ENCODE measurements at places on chromosomes 16 and 17.

DNA sequence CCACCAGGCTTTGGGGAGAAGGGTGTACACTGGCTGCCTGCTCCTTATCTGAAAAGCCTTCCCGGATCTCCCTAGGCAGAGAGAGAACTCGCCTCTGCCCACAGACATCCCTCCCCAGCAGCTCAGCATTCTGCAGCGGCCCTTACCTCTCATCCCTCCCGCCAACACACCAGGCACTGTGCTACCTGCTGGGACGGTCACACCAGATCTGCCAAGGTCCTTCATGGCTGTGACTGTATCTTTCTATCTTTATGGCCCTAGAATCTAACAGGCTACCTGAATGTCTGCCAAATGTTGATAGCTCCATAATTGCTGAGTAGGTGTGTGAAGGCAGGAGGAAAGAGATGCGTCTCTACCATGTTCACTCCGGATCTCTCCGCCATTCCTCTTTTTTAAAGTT lies 7.9 kb downstream of the TSNAXIP1 start:
- no peak for DNase-seq

DNA sequence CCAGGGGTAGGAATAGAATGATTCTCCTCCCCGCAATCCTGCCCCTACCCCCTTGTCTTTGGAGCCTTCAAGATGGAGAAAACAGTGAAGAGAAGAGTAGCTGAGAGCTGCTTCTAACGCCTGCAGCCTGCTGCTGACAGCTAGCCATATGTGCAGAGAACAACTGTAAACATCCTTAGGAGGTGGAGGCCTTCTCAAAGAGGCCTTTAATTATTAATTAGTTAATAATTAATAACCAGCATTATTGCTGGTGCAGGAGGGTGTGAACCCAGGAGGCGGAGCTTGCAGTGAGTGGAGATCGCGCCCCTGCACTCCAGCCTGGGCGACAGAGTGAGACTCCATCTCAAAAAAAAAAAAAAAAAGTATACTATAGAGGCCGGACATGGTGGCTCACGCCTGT lies 8.5 kb downstream of the BFAR start:
- peak; percentile 17 for DNase-seq

GRCh38 chr16:21145738-21146137 lies 4.9 kb downstream of the DNAH3 start:
- no peak for DNase-seq

DNA sequence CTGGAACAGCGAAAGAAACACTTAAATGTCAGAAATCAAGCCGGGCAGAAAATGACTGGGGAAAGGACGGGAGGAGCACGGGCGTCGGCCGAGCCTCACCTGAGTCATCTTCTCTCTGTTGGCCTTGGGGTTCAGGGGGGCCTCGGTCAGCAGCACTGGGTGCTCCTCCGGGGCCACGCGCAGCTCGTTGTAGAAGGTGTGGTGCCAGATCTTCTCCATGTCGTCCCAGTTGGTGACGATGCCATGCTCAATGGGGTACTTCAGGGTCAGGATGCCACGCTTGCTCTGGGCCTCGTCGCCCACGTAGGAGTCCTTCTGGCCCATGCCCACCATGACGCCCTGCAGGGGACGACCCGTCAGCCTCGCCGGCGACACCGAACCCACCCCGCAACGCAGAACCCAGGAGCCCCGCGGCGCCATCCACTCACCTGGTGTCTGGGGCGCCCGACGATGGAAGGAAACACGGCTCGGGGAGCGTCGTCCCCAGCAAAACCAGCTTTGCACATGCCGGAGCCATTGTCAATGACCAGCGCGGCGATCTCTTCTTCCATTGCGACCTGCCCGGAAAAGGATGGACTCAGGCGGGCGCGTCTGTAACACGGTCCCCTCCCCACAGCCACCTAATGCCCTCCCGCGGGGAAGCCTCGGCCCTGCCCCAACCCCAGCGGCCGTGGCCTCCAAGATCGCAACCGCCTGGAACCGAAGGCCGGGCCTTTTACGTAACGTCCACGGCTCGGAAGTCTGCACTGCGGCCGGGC lies 616 bp downstream of the ACTG1 start:
- no peak for DNase-seq

DNA sequence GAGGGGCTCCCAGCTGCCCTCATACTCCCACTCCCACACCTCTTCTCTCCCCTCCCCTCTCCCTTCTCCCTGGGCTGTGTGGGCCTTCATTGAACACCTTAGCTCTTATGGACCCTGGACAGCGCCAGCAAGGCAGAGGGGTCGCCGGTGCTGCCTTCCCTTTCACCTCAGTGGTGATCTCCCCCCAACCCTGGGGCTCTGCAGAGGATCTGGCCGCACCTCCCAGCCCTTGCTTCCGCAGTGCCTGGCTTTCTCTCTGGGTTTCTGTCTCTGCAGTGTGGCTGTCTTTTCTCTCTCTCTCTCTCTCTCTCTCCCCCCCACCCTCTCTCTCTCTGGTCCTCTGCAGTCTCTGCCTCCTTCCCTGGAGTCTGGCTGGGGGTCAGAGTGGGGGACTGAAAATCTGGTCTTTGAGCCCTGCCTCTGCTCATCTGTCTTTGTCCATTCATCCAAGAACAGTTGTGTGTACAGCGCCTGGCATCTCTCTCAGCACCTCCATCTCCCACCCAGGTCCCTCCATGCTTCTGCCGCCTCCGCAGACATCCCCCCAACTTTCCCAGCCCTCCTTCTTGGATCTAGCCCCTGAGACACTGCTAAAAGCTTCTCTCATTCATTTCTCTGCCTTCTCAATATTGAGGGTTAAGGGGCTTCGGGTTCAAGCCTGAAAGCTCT lies 1.1 kb downstream of the SEZ6L2 start:
- DNase-seq = no peak

DNA sequence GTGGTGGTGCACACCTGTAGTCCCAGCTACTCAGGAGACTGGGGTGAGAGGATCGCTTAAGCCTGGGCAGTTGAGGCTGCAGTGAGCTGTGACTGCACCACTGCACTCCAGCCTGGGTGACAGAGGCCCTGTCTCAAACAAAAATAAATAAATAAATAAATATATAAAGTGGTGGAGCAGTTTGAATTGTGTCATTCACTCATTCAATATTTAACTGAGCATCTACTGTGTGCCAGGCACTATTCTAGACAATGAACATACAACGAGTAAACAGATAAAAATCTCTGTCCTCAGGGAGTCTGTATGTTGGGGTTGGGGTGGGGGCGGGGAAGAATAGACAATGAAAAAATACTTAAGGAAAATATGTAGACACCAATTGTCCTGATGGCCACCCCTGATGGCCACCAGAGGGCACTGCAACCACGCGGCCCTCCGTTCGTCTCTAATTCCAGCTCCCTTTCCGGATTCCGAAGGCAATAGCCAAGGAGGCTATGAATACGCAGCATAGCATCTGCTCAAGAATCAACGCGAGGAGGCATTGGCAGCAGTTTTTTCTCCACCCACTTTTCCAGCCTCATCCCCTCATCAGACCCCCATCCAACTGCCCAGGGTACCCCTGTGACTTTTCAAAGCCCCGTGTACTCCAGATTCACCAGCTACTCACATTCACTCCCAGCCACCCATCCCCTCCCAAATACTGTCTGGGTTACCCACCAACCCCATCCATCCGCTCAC lies 21.4 kb downstream of the QPRT start:
- peak; percentile 86 for DNase-seq

- no peak for DNase-seq
Observed at GRCh38 chr17:31134576-31134975, 39.8 kb downstream of the NF1 start.

GRCh38 chr17:80834893-80835275 lies 156.8 kb upstream of the CHMP6 start:
- DNase-seq = no peak

DNA sequence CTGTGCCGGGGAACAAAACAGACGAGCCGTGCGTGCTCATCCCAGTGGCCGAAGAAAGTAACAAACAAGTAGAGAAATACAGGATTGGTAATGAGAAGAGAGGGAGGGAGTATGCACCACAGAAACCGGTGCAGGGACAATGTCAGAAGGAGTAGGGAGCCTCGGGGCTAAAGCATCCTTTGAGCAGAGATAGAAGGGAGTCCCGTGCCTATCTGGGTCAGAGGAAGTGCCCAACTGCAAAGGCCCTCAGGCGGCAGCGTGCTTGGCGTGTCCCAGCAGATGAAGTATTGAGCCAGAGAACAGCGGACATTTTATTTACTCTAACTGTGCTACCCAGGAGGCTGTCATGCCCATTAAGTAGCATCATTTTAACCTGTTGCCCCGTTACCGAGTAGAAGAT lies 114.9 kb upstream of the CACNG5 start:
- no peak for DNase-seq

DNA sequence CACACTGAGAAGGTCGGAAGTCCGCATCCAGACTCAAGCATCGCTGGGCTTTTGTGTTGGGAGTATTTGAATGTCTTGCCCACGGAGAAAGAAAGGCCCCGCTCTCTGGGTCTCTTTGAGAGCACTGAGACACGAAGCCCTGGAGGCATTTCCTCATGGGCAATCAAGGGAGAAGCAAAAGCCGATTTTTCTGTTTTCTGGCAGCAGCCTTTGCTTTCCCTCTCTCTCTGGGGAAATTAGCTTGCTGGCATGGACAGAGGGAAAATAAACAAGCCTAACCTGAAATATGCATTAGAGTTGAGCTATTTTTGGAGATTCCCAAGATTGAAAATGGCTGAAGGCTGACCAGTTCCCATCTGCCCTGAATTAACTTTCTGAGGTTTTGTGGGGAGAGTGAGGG lies 238.7 kb downstream of the HAPSTR1 start:
- no peak for DNase-seq

GRCh38 chr17:883586-883962 lies 96.0 kb downstream of the NXN start:
- DNase-seq = no peak

- DNase-seq = no peak
Observed at GRCh38 chr16:28602529-28602928, 5.7 kb upstream of the SULT1A2 start.

GRCh38 chr17:35227546-35227945 lies 15.3 kb upstream of the SLFN5 start:
- DNase-seq = no peak

DNA sequence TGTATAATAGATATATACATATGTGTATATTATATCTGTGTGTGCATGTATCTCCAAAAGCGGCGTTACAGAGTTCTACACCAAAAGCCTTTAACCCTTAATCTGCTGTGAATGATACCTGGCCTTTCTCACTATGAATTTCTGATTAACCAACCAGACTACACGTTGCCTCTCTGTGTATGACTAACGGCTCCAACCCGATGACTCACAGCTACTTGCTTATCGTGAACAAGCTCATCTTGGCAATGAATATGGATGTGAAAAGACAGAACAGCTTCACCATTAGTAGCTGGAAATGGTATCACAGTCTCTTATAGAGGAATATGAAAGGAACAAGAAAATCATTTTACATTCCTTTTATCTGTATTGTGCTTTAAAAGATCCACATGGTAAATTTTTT lies 23.8 kb upstream of the ARHGAP44 start:
- no peak for DNase-seq

- DNase-seq = no peak
Observed at GRCh38 chr16:67177743-67178699, 5.7 kb downstream of the MATCAP1 start.

DNA sequence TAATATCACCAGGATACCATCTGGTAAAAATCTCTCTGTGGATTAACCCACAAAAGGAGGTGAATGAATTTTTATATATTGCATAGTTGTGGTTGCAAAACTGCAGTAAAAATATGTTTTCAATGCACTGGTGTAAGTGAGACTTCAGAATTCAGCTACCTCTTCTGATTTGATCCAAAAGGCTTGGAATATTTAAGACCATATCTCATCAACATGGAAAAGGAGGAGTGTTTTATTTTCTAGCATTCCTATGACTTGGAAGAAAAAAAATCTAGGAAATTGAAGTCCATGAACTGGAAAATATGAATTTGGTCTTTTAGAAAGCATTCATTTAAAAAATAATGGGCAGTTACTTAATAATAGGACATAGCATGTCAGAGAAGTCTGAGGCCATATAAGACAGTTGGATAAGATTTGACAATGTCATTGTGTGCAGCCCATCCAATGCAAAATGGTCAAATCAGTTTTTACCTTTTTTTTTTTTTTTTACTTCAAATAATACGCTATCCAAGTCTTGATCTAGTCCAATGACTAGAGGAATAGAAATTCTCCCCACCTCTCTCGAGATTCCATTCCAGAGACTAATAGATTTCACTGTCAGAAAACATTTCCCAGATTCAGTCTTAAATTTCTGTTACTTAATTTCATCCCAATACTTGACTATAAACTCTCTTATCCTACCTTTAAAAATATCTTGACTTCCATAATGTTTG lies 364.9 kb upstream of the PMFBP1 start:
- no peak for DNase-seq

DNA sequence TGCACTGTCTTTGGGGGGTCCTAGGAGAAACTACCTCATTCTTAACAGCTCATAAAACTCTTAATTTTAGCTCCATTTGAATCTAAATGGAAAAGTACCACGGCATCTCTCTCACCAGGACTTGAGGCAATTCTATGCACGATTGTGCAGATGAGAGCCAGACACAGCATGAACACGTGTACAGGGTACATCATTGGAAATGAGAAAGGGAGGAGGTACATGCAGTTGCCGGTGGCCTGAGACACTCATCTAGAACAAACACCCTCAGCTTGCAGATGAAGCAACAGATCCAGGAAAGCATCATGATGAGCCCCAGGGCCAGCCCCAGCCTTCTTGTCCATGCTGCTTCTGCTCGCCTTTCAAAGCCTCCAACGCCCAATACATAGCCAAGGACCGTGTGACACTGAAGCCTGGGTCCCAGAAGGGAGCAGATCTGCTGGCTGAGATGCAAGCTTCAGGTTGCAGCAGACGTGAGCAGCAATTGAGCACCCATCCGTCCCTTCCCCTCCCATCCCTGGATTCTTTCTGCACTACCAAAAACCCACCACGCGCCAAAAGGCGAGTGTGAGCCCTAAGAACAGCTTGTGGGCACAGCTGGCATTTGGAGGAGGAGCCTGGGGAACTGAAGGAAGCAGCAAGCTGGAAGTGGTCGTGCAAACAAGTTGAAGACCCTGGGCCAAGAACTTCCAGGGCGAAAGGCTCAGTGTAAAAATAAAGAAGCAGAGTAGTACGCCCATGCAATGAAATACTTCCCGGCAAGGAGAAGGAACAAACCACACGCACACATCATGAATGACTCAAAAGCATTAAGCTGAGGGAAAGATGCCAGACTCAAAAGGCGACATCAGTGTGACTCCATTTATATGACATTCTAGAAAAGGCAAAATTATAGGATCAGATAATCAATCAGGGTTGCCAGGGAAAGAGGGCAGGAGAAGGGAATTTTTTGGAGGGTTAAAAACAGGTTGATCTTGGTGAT lies 7.3 kb upstream of the RCVRN start:
- no peak for DNase-seq

DNA sequence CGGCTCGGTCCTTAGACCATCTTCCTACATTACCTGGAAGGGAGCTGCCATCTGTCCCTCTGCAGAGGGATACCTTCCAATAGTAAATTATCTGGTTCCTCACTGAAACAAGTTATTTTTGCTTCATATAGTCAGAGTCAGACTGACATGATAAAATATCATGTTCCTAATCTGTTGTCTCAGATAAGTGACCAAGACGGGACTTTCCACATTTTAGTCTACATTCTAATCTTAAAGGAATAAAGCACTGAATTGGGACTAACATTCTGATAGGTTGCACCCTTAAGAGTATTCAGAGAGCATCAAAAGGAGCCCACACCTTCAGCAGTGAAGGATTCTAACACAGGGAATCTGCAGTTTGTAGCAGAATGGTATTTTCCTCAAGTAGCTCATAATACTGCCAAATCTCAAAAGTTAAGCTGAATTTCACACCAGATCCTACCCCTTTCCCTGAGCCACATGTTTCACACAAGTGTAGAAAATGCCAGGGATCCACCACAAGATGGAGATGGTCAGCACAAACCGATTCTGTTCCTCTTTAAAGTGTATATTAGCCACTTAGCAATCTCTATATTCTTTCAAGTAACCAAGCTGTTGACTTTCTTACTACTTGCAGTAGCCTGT lies 13.4 kb downstream of the GINS2 start:
- no peak for DNase-seq

Measured in suprapubic skin (tissue), 4 donors.